Neural progenitor cell (in vitro differentiated cells): ENCODE measurements at places on chromosomes 7 and 10.

DNA sequence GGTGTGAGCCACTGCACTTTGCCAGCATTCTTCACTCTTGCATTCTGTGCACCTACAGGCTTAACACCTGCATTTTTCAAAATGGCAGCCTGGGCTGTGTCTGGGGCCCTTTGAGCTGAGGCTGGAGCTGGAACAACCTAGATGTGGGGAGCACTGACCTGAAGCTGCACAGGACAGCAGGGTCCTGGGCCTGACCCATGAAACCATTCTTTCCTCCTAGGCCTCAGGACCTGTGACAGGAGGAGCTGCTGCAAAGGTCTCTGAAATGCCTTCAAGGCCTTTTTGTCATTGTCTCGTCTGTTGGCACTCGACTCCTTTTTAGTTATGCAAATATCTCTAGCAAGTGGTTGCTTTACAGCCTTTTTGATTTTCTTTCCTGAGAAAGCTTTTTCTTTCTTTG, 82.3 kb downstream of the INPP5A start:
- no peaks in the 10 kb centered on the region for H3K36me3 ChIP-seq
- H3K4me1 ChIP-seq: no peaks in the 10 kb centered on the region
- H3K27me3 ChIP-seq: no peaks in the 10 kb centered on the region
- H3K27ac ChIP-seq: no peak overlapping the region
- DNase-seq: no peak

- DNase-seq: no peak
- no peak overlapping the region for H3K27ac ChIP-seq
- H3K4me1 ChIP-seq: no peaks in the 10 kb centered on the region
- no peaks in the 10 kb centered on the region for H3K36me3 ChIP-seq
- H3K27me3 ChIP-seq: no peaks in the 10 kb centered on the region
Measured at GRCh38 chr10:3534433-3534832, 250.6 kb downstream of the KLF6 start.

- H3K36me3 ChIP-seq: no peaks in the 10 kb centered on the region
- H3K27me3 ChIP-seq: no peaks in the 10 kb centered on the region
- H3K4me1 ChIP-seq: no peaks in the 10 kb centered on the region
- DNase-seq: no peak
- H3K27ac ChIP-seq: no peak overlapping the region
- no peak overlapping the region for H3K4me3 ChIP-seq
Measured at GRCh38 chr10:122859527-122859926, 13.9 kb upstream of the CUZD1 start.

DNA sequence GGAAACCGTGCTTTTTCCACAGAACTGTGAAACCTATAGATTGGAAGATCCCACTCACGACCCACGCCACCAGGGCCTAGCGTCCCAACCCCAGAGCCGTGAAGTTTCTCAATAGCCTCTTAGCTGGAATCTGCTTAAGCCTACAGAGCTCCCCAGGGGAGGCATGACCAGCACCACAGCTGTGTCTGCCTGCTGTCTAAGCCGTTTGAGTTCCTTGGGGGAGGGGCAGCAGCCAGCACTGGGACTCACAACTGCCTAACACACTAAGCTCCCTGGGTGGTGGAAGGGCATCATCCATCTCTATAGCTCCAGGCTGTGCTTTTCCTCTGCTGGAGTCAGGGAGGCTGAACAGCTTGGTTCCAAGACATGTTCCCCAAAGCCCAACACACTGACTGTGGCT, 26.0 kb upstream of the TMEM140 start:
- H3K27ac ChIP-seq: no peak overlapping the region
- H3K36me3 ChIP-seq: peaks cover 4% of the 10 kb centered on the region
- no peaks in the 10 kb centered on the region for H3K27me3 ChIP-seq
- DNase-seq: peak; percentile 30
- H3K4me3 ChIP-seq: no peak overlapping the region

DNA sequence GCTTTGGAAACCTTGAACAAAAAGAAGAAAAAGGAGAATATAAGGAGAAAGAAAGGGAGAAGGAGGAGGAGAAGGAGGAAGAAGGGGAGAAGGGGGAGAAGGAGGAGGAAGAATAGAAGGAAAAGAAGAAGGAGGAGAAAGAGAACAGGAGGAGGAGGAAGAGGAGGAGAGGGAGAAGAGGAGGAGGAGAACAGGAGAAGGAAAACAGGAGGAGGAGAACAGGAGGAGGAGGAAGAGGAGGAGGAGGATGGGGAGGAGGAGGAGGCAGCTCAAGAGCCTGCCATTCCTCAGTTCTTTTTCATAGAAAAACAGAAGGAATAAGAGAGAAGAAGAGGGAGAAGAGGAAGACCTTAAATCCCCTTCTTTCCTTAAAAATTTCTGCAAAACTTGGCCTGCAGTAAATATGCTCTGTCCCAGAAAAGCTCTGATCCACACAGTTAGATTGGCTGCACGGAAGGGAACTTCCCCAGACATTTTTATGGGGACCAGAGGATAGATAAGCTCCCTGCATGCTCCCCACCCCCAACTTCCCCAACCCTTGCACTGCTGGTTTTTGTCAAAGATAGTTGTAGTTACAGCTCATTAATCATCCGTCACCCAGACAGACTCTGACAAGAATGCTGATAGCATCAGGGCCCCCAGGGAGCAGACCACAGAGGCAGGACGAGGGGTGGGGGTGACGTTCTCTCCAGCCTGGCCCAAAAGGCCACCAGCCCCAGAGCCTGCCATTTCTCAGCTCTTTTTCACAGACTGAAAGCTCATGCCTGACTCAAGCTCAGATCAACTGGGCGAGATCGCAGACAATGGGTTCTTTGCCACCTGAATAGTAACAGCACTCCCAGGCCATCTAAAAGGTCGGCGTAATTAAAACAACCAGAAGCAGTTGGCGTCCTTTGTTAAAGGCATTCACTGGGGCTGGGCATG, 34.5 kb upstream of the LYZL1 start:
- H3K4me3 ChIP-seq: no peak overlapping the region
- H3K27me3 ChIP-seq: peaks cover 9% of the 10 kb centered on the region
- no peak overlapping the region for H3K27ac ChIP-seq
- H3K4me1 ChIP-seq: peaks cover 19% of the 10 kb centered on the region

DNA sequence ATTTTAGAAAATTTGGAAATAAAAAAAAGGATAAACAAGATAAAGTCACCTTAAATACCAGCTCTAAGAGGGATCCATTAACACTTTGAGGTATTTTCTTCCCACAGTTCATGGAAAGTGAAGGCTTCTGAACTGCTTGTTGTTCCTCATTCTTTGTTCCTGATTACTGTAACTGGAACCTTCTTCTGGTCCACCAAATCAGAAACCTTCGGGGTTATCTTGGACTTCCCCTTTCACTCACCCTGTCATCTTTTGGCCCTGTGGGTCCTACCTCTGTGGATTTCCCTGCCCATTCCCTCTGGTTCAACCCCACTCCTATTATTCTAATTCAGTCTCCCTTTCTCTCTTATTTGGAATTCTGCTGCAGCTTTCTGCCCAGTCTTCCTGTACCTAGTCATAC, 116.5 kb upstream of the PRPS1L1 start:
- DNase-seq: no peak
- no peak overlapping the region for H3K27ac ChIP-seq
- H3K27me3 ChIP-seq: no peaks in the 10 kb centered on the region

- H3K4me3 ChIP-seq: no peak overlapping the region
- peaks cover 20% of the 10 kb centered on the region for H3K4me1 ChIP-seq
- DNase-seq: no peak
- H3K36me3 ChIP-seq: no peaks in the 10 kb centered on the region
Measured at GRCh38 chr7:2800220-2800930, 43.7 kb downstream of the GNA12 start.

DNA sequence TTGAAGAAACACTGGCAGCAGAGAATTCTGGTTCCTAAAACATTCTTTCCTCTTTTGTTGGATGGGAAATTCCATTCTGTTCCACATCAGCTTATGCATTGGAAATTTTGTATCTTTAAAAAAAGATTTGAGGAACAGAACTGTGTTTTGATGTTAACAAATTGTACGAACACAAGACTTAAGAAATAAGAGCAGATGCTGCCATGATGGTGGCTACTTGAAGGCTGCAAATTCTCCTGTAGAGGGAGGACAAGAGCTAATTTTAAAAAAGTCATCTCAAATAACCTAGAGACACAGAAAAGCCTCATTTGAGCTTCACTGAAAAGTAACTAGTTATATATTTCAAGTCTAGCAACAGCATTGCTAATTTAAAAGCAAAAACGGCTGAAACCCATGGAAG, 29.8 kb downstream of the NDUFB2 start:
- no peak overlapping the region for H3K4me3 ChIP-seq
- no peaks in the 10 kb centered on the region for H3K27me3 ChIP-seq
- H3K36me3 ChIP-seq: no peaks in the 10 kb centered on the region
- DNase-seq: peak; percentile 17
- peak overlapping the region; percentile 44 for H3K27ac ChIP-seq

DNA sequence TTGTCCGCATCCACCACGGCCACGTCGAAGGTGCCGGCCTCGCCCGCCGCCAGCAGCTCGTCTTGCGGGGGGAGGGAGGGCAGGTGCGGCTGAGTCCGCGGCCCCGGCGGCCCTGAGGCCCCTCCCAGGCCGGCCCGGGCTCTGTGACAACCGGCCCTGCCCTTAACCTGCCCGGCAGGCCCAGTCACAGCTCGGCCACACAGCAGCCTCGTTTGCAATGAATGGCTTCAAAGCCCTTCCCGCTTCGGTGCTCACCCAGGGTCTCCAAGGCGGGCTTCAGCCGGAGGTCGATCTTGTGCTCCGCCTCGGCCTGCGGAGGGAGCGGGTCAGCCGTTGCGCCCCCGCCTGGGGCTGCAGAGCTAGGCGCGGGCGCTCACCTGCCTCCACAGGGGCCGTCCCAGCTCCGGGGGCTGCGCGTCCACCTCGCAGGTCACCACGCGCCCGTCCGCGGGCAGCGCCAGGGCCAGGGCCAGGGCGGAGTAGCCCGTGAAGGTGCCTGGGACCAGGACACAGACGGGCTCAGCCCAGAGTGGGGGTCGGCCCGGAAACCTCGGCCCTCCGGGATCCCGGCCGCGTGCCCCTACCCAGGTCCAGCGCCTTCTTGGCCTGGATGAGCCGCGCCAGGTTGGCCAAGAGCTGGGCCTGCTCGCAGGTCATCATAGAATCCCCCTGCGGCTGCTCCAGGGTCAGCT, 928 bp downstream of the COMTD1 start:
- peaks cover 7% of the 10 kb centered on the region for H3K27me3 ChIP-seq
- DNase-seq: peak; percentile 85
- H3K27ac ChIP-seq: no peak overlapping the region
- H3K4me3 ChIP-seq: peak overlapping the region; percentile 52
- peaks cover 6% of the 10 kb centered on the region for H3K36me3 ChIP-seq
- no peaks in the 10 kb centered on the region for H3K4me1 ChIP-seq

DNA sequence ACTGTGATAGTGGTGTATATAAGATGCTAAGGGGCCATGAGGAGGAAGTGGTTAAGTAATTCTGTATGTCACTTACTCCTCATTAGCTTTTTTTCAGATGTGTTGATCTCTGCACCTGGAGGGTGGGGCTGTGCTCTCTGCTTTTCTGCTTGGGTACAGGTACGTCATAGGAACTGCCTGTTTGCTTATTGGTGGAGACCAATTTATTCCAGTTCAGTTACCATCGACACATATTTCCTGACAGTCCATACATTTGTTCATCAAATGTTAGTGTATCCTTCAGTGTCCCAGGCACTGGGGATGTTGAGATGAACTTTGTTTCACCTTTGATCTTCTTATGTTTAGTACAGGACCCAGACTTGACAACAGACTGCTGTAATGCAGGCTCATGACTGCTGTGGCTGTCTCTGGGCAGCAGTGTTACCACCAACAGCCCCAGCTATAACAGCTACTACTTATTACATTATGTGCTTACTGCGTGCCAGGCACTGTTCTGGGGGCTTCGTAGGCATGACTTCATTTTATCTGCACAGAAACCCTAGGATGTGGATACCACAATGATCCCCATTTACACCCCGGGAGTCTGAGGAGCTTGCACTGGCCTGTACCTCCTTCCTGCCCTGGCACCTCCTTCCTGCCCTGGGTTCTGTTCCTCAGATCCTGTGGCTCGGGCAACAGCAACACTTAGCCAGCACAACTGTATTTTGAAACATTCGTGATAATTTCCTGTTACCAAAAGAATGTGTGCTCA, 87.4 kb downstream of the BUB3 start:
- no peak overlapping the region for H3K27ac ChIP-seq
- H3K4me1 ChIP-seq: no peaks in the 10 kb centered on the region
- H3K36me3 ChIP-seq: no peaks in the 10 kb centered on the region
- DNase-seq: no peak
- no peak overlapping the region for H3K4me3 ChIP-seq

DNA sequence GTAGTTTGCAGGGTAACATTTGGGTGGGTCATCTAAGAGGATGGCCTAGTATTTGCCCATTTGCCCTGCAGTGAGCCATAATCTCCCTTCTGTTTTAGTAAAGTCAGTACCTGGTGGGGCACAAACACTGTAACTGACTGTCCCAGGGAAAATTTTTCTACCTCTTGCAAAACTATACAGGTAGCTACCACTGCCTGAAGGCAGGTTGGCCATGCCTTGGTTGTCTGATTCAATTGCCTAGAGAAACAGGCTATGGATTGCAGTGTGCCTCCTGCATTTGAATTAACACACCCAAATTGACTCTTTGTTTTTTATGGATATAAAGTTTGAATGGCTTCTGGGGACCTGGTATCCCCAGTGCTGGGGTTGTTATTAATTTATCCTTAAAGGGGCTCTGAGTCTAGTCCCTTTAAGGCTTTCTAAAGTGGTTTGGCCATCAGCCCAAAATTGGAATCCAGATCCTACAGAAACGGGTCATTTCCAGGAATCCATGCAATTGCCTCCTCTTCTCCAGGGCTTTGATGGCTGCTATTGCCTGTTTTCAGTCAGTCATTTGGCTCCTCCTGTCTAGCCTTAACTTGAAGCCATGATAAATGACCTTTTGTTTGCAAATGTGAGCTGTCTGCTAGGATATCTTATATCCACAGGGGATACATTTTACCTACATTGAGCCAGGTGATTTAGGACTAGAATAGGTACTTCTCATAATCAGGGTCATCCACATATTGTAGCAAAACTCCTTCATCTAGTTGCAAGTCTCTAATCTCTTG, 89.1 kb downstream of the STRA8 start:
- H3K27me3 ChIP-seq: no peaks in the 10 kb centered on the region
- no peak overlapping the region for H3K4me3 ChIP-seq
- H3K36me3 ChIP-seq: no peaks in the 10 kb centered on the region
- H3K4me1 ChIP-seq: peaks cover 5% of the 10 kb centered on the region
- no peak for DNase-seq
